ENCODE measurements at places on chromosomes 11 and 22. TPM values are rescaled to one million over a fixed set of nuclear protein-coding genes. Genes with fewer than 3 reads are reported as not detected.

GRCh38 chr11:107623183-107623582 lies 32.2 kb downstream of the ELMOD1 start:
- H3K4me3 ChIP-seq, result no peak overlapping the region
- H3K4me1 ChIP-seq, result no peaks in the 10 kb centered on the region
- DNase-seq, result no peak

DNA sequence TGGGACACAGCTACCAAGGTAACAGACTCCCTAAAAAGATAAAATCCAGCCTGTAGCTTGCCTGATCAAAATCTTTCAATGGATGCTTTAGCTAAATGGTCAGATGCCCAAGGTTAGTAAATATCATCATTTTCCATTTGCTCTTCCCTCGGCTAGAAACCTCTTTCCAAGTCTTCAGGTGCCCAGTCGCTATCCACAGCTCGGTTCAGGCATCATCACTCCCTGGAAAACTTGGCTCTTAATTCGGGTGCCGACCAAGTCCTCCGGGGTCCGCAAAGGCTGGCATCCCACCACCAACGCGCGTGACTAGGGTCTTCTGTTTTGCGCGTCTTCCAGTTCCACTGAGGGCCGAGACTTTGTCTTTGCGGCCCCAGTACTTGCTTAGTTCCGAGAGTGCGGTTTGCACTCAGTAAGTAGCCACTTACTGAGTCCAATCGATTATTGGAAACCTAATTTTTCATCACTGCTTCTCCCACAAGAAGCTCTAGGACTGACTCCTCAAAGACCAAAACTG lies 44.3 kb downstream of the OR4D9 start:
- no peaks in the 10 kb centered on the region for H3K27me3 ChIP-seq
- DNase-seq, result no peak
- no peaks in the 10 kb centered on the region for H3K4me1 ChIP-seq
- peak overlapping the region; percentile 39 for H3K4me3 ChIP-seq

DNA sequence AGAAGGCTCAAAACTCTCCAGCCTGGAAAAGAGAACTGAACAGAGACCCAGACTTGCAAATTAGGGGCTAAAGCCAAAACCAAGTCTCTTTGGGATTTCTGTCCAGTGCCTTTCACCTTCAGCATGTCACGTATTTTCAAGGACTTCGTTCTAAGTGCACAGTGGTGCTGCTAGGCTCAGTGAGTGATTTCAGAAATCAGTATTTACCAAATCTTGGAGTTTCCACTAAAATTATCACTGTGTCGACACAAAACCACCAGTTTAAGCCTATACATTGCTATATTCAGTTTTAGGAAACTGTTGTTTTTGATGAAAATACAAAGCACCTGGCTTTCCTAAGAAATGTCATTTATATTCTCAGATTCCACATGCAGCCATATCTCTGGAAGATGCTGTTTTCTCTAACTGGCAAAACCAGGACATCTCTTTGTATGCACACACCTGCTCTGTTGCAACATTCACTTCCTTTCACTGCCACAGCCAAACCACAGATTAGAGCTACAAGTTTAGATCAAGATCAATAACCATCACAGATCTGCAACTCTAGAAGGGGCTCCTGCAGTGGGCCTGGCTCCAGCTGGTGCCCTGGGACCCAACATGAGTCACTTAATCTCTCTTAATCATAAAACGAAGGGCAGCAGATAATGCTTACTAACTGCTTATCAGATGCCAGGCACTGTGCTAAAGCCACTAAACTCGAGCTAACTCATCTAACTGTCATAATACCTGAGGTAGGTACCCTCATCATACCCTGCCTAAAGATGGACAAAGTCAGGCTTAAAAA lies 22.3 kb downstream of the SMCO4 start:
- H3K4me3 ChIP-seq, result no peak overlapping the region

GRCh38 chr22:46578824-46579561 lies 41.2 kb upstream of the GRAMD4 start:
- H3K27ac ChIP-seq, result peak overlapping the region; percentile 50
- peaks cover 22% of the 10 kb centered on the region for H3K4me1 ChIP-seq
- H3K27me3 ChIP-seq, result no peaks in the 10 kb centered on the region
- no peaks in the 10 kb centered on the region for H3K36me3 ChIP-seq

DNA sequence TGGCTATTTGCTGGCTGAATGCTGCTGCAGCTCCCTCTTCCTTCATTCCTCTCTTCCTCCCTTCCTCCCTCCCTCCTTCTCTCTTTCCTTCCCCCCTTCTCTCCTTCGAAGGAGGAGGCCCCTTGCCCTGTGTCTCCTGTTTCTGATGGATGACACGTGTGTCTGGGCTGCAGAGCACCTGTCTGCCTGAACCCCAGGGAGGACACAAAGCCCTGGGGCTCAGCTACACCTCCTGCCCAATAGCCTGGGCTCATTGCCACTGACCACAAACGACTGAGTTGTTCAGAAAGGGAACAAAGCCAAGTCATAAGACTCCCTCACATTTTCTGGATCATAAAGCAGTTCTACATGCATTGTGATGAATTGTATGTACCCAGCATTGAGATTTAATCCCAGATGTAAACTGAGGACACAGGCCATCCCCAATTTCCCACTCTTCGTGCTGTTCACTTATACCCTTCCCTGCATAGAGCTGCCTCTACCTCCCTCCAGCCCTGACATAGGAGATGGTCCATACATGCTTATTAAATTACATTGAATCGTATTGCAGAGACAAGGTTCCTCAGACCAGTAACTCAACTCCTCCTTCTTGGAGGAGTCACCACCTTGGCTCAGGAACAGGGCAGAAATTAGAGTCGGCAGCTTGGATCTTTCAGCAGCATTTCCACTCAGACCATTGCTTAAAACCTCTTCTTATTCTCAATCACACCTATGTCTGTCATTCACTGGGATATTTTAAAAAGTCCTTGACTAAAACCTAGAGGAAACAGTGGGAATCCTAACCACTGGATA lies 1.2 kb downstream of the CSRP3 start:
- no peaks in the 10 kb centered on the region for H3K36me3 ChIP-seq
- no peaks in the 10 kb centered on the region for H3K4me1 ChIP-seq
- no peak overlapping the region for H3K4me3 ChIP-seq
- DNase-seq, result peak; percentile 61
- no peak overlapping the region for H3K27ac ChIP-seq

DNA sequence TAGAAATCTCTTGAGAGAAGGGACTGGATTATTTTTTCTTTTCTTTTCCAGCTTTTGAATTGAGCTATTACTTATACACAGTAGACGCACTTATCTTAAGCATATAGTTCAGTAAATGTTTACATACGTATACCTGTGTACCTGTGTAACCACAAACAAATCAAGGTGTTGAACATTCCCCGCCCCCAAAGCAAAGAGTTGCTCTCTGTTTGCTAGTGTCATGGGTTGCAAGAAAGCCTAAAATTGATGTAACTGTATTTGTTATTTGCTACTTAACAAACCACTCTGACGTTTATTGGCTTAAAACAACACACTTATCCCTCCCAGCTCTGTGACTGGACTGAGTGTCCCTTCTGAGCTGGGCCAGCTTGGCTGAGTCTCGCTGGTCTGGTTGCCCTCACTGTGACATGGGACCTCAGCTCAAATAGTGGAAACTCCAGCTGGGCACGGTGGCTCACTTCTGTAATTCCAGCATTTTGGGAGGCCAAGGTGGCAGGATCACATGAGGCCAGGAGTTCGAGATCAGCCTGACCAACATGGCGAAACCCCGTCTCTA lies 25.4 kb upstream of the CABP2 start:
- H3K4me3 ChIP-seq, result no peak overlapping the region
- no peak overlapping the region for H3K27ac ChIP-seq
- DNase-seq, result no peak
- H3K27me3 ChIP-seq, result no peaks in the 10 kb centered on the region
- no peaks in the 10 kb centered on the region for H3K4me1 ChIP-seq

DNA sequence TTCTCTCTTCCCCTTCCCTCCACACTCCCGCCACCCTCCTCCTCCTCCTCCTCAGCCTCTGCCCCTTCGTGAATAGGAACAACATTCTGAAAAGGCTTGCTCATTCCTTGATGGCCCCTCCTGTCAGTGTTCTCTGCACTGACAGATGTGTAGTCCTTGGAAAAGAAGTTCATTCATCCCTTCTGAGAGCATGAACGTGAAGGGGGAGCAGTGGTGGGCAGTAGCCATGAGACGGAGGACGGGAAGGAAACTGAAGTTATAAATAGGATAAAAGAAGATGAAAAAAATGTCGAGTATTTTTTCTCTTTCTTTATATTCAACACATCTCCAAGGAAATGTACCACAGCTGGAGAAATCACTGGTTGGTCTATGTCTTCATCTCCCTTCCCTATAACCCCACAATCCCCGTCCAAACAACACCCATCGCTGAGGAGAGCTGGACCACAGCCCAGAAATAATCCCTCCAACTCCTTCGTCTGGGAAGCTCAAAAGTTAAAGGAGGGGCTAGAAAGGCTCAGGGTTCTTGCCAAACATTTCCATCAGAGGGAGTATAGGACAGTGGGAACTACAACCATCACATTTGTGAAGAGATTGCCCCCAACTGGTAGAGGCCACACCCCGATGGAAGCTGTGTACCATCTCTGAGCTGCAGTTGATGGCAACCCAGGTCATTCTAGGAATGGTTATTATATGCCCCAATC lies 33.5 kb downstream of the ETS1 start:
- H3K4me1 ChIP-seq, result peaks cover 6% of the 10 kb centered on the region
- H3K4me3 ChIP-seq, result no peak overlapping the region
- H3K36me3 ChIP-seq, result no peaks in the 10 kb centered on the region
- no peak for DNase-seq

GRCh38 chr11:100356035-100356434 lies 331.1 kb upstream of the ARHGAP42 start:
- H3K27ac ChIP-seq, result no peak overlapping the region
- H3K36me3 ChIP-seq, result no peaks in the 10 kb centered on the region
- no peak for DNase-seq
- H3K4me3 ChIP-seq, result no peak overlapping the region

GRCh38 chr22:31920306-31920705 lies 24.0 kb upstream of the YWHAH start:
- no peaks in the 10 kb centered on the region for H3K4me1 ChIP-seq
- H3K36me3 ChIP-seq, result no peaks in the 10 kb centered on the region
- no peak overlapping the region for H3K27ac ChIP-seq
- DNase-seq, result no peak
- no peak overlapping the region for H3K4me3 ChIP-seq

DNA sequence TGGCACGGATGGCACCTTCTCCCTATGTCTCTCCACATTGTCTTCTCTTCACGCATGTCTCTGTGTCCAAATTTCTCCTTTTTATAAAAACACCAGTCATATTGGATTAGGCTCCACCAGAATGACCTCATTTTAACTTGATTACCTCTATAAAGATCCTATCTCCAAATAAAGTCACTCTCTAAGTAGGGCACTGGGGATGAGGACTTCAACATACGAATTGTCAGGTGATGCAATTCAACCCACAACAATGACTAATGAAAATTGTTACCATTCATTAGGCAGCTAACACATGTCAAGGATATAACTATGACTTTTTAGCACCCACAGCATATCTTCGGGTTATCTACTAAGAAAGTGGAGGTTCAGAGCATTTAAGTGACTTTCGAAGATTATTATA lies 55.5 kb upstream of the USP47 start:
- H3K36me3 ChIP-seq, result no peaks in the 10 kb centered on the region
- H3K27ac ChIP-seq, result no peak overlapping the region
- no peak overlapping the region for H3K4me3 ChIP-seq
- no peaks in the 10 kb centered on the region for H3K27me3 ChIP-seq
- DNase-seq, result no peak

- H3K36me3 ChIP-seq, result no peaks in the 10 kb centered on the region
- peaks cover 4% of the 10 kb centered on the region for H3K4me1 ChIP-seq
- peak overlapping the region; percentile 74 for H3K27ac ChIP-seq
- H3K27me3 ChIP-seq, result no peaks in the 10 kb centered on the region
- H3K4me3 ChIP-seq, result no peak overlapping the region
Measured at GRCh38 chr11:9716275-9717039, 52.6 kb downstream of the SWAP70 start.

DNA sequence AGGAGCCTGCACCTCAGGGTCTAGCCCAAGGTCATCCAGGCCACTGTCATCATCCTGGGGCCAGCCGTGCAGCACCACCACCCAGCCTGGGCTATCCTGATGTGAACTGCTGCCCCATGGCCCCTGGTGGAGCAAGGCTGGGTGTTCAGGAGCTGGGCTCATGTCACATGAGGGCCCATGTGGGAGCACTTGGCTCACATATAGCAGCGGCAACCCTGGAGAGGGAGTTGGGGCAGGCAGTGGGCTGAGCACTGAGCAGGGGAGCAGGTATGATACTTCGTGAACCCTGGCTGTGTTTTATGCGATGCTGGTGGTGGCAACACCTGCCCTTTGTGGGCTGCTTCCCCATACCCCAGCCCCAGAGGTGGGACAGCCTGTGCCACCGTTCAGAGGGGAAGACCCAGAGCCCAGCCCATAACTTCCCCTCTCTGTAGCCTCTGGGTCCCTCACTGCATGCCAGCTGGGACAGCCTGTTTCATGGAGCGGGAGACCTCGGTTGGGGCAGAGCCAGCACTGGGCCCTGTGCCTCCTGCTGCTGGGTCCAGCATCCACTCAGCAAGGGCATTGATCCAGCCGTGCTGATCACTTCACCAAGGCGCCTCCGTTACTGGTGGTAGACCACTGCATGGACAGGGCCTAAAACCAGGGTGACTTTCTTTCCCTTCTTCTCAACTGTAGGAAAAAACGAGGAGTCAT lies 62.5 kb upstream of the SUSD2 start:
- H3K36me3 ChIP-seq, result no peaks in the 10 kb centered on the region
- H3K27me3 ChIP-seq, result no peaks in the 10 kb centered on the region

GRCh38 chr11:108906826-108907225 lies 242.0 kb downstream of the DDX10 start:
- H3K4me3 ChIP-seq, result no peak overlapping the region
- H3K4me1 ChIP-seq, result no peaks in the 10 kb centered on the region
- H3K27ac ChIP-seq, result peak overlapping the region; percentile 49
- DNase-seq, result no peak
- H3K36me3 ChIP-seq, result no peaks in the 10 kb centered on the region

OR4C45 gene
- total RNA-seq, result not detected

OR10G4 gene
- not detected for total RNA-seq

ANKK1 gene
- total RNA-seq, result 1.6 TPM

CHRDL2 gene
- total RNA-seq, result not detected

PKDREJ gene
- total RNA-seq, result not detected

SOX10 gene
- 0.16 TPM for total RNA-seq

IFITM10 gene
- total RNA-seq, result 0.33 TPM
